Hepatocyte (in vitro differentiated cells): ENCODE measurements at places on chromosomes 7 and 10. TPM values are rescaled to one million over a fixed set of nuclear protein-coding genes. Genes with fewer than 3 reads are reported as not detected.

SAMD9 gene
- 2.6 and 4.4 TPM in 2 replicates for total RNA-seq

MSMB gene
- 2.2 and 2.7 TPM in 2 replicates for total RNA-seq

AKR1C8 gene
- total RNA-seq, result not detected in 2 replicates

PTPN20 gene
- 0.32 and 0.60 TPM in 2 replicates for total RNA-seq

C10orf67 gene
- 0.10 TPM in 1 of 2 replicates, not detected in the other for total RNA-seq

HECW1 gene
- 2.6 and 7.6 TPM in 2 replicates for total RNA-seq

HOXA9 gene
- total RNA-seq, result 3.6 and 5.9 TPM in 2 replicates

CPA5 gene
- total RNA-seq, result not detected in 2 replicates

CRYGN gene
- not detected in 2 replicates for total RNA-seq

INTS15 gene
- total RNA-seq, result 21.4 and 23.1 TPM in 2 replicates

SPDYE6 gene
- not detected in 2 replicates for total RNA-seq
